ENCODE measurements at places on chromosomes 4 and X.

DNA sequence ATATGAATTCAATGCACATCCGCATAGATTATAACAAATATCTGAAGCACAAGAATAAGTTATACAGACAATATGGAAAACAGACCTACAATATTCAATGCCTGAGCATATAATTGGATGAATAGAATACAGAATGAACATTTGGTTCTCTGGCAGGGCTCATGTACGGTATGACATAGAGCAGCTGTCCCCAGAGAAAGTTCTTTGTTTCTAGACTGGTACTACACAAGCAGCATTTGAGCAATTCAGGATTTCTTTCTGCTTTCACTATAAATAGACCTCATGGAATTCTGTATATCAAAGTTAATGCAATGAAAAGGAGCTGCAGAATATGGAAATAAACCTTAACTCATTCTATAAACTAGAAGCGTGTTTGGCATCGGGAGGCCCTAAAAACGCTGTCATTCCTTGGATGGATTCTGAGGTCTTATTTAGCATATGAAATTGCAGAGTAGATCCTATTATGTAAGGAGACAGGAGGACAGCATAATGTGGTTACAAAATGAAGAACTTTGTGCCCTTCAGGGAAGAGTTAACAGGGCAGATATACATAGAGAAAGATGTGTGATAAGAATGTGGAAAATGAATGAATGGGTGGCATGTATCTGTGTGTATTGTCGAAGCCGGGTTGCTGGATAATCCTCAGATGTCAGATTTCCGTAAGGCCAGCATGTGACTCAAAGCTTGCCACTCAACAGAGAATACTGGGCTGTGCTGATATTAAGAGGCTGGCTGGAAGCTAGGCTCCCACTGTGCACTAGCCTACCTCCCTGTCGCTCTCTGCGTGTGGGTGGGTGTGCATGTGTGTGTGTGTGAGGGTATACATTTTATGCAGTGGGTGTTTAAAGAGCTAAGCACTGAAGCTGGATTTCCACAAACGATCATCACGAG lies 103.3 kb upstream of the SLC4A4 start:
- no peak for DNase-seq

DNA sequence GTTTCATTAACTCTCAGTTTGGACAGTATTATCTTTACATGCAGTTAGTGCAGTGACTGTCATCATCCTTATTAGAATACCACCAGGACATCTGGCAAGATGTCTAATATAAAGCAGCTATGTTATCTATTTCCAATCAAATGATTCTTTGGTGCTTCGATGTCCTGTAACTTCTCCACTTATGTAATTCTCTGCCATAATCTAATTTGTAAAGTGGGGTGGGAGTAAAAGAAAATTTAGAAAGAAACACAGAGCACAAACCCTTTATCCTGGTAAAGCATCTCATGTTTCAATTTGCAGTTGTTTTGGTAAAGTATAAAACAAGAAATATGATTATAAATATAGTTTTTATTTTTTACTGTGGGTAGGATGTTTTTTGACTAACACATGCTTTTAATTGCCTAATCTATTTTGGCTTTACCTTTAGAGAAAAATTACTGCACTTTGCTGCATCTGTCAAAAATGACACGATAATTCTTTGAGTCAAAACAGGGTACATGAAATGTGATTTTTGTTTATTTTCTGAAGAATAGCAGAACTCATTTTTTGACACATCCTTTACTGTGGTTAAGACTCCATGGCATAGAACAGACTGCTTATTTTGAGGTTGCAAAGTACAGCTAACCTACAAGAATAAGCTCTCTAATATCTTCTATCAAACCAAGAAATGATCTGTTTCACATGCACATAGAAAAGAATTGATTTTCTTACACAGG lies 382.9 kb downstream of the RPA4 start:
- DNase-seq = no peak

DNA sequence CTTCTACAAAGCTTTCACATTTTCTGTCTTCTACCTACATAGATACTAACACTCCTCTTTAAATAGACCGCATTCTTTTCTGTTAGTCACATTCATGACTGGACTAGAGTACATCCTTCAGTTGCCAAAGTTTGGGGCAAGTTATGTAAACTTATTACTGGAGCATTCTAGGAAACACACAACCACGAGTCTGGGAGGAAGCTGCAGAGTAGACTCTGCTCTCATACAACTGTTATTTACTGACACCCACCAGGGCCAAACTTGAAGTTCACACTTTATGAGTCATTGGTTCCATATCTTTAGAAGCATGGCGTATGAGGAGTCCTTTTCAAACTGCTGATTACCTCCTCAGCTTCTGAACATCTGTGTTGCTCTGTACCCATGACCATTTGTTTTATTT lies 87.0 kb downstream of the RNF150 start:
- DNase-seq = no peak

DNA sequence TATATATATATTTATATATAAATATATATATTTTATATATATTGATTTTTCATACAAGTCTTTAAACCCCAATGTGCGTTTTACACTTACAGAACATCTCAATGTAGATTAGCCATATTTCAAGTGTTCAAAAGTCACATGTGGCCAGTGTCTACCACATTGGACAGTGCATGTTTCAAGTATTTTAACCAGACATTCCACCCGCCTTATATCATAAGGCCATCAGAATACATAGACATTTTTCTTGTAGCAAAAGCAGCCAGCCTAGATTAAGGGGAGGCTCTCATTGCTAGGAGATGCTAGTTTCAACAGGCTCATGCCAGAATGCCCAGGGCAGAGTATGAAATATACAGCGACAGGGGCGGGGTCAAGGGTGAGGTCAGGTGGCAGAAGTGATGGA lies 202.0 kb downstream of the NR3C2 start:
- no peak for DNase-seq

- DNase-seq = no peak
Observed at GRCh38 chr4:2793586-2794485, 951 bp downstream of the SH3BP2 start.

DNA sequence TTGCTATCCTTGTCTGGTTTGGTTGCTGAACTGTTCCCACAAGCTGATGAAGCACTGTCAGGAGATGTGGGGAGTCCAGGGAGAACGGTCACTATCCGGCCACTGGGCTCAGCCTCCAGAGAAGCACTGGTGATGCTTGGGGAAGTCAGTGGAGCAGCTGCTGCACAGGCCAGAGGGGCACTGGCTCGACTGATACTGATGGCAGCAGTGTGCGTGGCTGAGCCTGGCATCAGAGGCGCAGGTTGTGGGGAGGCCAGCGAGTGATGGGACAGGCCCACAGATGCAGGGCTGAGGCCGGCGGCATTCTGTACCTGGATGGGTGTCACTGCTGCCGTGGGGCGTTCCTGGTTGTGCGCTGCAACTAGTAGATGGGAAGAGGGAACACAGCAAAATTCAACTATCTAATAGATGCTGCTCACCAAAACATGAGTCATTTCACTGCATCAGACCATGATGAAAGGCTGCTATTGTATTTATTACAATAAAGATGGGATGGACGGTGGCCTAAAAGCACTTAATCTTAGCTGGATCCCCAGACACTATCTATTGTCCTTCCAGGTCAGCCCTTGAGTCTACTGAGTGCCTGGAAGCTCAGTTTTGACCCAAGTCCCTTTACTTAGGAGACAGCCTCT lies 106.3 kb upstream of the CBR4 start:
- DNase-seq = no peak

DNA sequence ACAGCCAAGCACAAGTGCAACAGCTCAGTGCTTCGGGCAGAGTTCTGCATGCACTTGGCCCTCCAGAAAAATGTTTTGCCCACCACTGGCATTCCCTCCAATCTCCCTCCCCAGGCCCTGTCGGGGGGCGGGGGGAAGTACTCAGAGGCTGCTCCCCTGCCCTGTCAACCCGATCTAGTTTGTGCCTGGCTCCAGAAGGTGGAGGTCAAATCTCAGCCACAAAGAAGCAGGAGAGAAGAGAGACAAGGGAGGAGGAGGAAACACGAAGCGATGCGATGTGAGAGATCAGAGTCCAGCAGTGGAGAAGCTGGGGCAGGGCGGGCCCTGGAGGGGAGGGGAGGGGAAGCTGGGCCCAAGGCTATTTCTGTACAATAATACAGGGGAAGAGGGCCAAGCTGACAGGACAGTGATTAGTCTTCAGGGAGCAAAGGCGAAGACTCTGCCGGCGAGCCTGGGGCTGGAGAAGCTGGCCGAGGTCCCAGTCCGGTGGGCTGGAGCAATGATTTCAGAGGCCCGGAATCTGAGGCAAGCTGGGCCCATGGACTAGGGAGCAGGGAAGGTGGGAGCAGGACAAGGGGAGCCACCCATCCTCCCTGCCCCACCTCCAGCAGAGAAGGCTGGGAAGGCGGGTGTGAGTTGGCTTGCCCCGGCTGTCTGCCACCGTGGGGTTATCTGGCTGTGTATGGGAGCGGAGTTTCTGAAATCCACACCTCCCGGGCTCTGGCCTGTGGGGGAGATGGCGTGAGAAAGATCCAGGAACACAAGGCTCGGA lies 167.1 kb downstream of the EFNB1 start:
- no peak for DNase-seq

GRCh38 chrX:72078411-72078810 lies 53.3 kb downstream of the RTL5 start:
- no peak for DNase-seq

DNA sequence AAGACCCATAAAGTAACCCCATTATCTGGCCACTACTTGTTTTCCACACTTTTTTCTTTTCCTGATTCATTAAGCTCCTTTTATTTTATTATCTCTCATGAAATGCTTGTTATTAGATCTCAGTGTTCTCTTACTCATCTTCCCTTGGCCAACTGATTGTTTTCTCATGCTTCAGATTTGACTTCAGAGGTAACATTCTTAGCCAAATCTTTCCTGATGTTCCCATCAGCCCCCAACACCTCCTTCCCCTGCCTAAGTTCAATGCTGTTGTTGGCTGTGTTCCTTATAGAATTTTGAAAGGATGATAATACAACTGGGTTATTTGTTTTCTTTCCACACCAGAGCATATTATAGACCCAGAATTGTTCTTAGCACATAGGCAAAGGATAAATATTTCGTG lies 75.6 kb downstream of the BMPR1B start:
- DNase-seq = no peak

GRCh38 chr4:137946453-137947174 lies 295.5 kb downstream of the SLC7A11 start:
- DNase-seq = no peak

GRCh38 chr4:187415231-187415630 lies 580.3 kb upstream of the ZFP42 start:
- DNase-seq = no peak

GRCh38 chr4:162935214-162935613 lies 231.5 kb downstream of the NAF1 start:
- no peak for DNase-seq

- no peak for DNase-seq
Observed at GRCh38 chr4:175427751-175428150, 384.3 kb downstream of the GPM6A start.

- no peak for DNase-seq
Observed at GRCh38 chrX:75337525-75337924, 63.6 kb downstream of the UPRT start.

- DNase-seq = no peak
Observed at GRCh38 chrX:369563-370101, 17.1 kb downstream of the PPP2R3B start.

- no peak for DNase-seq
Observed at GRCh38 chrX:111778591-111778990, 97.4 kb upstream of the TRPC5OS start.

GRCh38 chr4:67558493-67558892 lies at the start of gene STAP1:
STAP1 (plus strand) TSS chr4:67558727; CDS start chr4:67558810, 83 bp downstream.
- no peak for DNase-seq

GRCh38 chrX:38940547-38940946 lies 139.3 kb downstream of the MID1IP1 start:
- no peak for DNase-seq

GRCh38 chr4:140115140-140115539 lies 38.8 kb downstream of the MAML3 start:
- DNase-seq = no peak

GRCh38 chr4:139027776-139028175 lies 12.2 kb downstream of the NOCT start:
- no peak for DNase-seq

GRCh38 chrX:50081282-50081889 lies 119.4 kb downstream of the AKAP4 start:
- DNase-seq = no peak

DNA sequence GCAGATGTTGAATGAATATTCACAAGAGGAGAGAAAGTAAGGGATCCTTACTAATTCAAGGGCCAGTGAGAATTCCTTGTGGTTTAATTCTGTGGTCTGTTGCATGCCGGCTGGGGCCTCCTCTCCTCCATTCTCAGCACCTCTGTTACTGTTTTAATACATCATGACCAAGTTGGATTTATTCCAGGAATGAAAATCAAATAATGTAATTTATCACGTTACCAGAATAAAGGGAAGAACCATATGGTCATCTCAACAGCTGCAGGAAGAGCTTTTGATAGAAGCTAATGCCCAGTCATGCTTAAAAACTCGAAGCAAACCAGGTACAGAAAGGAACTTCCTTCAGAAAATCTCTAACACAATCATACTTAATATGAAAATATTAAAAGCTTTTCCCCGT lies 54.1 kb downstream of the GRK4 start:
- no peak for DNase-seq

DNA sequence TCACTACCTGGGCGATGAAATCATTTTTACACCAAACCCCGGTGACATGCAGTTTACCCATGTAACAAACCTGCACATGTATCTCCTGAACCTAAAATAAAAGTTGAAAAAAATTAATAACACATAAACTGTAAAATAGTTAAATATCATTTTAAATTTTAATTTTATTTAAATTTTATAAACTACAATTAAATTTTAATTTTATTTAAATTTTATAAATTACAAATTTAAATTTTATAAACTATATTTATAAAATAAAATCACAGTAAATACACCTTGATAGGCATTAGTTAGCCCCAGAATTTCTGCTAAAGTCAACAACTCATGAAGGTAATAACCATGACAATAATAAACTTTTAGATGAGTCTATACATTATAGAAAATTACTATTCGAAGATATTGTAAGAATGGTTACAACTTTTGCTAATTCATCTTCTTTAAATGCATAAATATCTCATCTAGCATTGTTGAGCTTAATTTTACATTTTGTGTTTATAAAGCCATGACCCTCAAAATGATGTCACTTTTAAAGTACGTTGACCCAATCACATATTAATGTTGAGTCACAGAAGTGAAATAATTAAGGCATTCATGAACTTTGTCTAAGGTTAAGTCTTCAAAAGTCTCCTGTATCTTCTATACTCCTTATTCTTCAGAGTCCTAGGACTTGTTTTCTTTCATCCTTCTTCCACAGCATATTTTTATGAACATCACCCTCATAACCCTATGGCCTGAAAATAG lies 755.8 kb upstream of the LCORL start:
- DNase-seq = no peak

DNA sequence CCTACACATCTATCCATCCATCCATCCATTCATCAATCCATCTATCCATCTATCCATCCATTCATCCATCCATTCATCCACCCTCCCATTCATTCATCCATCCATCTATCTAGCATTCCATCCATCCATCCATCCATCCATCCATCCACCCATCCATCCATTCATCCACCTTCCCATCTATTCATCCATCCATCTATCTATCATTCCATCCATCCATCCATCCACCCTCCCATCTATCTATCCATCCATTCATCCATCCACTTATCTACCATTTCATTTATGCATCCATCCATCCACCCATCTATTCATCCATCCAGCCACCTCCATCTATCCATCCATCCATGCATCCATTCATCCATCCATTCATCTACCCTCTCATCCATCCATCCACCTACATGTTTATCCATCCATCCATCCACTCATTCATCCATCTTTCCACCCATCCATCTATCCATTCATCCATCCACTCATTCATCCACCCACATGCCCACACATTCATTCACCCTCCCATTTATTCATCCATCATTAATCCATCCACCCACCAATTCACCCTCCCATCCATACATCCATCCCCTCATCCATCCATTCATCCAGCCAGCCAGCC lies 258.5 kb downstream of the CRLF2 start:
- no peak for DNase-seq
